ENCODE measurements at places on chromosomes 2 and 18.

DNA sequence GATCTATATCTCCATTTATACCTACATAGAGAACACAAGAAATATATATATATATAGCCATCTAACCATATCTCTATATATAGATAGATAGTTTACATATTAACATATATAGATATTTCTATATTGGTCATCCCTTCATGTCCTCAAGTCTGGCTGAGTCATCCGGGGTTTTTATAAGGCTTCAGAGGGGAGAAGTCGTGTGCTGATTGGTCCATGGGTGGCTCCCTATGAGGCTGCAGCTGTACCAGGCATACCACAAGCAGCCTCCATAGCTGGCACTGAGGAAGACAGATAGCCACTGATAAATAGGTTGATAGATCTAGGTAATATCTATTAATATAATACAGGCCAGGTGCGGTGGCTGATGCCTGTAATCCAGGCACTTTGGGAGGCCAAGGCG is 618.3 kb upstream of the SETBP1 start:
- no peak for DNase-seq

DNA sequence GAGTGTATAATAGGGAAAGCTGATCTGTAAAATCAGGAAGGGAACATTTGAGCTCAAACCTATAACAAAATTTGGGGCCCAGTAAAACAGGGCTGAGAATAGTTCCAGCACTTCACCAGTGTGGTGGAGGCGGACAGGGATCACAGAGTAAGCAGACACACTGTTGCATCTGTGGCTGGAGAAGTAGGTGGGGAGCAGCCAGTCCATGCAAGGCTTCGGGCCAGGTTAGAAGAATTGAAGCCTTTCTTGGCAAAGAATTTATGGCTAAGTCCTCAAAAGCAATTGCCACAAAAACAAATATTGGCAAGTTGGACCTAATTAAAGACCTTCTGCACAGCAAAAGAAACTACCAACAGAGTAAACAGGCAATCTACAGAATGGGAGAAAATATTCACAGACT is 93.8 kb upstream of the ZBTB14 start:
- no peak for DNase-seq

DNA sequence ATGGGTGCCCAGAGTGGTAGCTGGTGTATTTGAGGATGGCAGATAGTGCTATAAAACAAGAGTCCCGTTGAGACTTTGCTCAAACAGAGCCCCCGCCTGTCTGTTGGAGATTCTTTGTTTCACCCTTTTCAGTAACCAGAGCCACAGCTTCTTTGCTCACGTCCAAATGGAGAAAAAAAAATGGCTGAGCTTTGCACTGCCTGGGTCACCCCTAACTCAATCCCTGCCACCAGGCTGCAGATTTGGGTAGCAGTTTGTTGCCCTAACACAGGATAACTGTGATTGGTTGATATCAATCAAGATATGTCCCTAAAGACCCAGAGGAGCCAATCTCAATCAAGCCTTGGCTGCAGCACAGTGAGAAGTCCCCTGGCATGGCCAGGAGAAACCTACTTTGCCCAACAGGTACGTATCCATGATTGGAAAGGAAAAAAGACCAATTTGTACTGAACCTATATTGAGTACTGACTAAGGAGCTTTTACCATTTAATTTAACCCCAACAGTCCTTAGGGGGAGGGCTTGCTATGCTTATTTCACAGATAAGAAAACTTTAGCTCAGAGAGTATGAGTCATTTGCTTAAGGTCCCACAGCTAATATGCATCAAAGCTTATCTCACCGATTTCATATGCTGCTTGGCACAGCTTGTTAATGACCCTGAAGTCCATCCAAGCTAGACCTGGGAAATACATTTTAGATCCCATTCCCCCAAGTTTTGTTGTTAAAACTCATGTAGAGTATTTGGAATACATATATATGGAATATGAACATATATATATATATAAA is 72.0 kb upstream of the SH3BP4 start:
- no peak for DNase-seq

DNA sequence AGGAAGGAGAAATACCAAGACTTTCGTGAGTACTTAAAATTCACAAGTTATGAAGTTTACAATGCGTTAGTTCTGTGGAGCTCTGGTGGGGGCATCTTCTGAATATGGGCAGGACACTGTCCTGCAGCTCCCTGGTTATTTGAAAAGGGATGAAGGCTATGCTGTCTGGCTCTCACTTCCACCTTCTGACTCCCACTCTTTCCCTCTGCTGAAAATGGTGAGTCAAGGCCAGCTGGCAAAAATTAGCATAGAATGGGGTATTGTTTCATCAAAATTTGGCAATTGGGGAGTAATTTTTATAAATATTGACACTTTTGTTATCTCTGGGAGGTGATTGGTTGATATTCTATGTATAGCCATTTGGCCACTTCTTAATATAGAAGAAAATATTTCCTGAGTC is 177.4 kb downstream of the PARD3B start:
- DNase-seq, result no peak

DNA sequence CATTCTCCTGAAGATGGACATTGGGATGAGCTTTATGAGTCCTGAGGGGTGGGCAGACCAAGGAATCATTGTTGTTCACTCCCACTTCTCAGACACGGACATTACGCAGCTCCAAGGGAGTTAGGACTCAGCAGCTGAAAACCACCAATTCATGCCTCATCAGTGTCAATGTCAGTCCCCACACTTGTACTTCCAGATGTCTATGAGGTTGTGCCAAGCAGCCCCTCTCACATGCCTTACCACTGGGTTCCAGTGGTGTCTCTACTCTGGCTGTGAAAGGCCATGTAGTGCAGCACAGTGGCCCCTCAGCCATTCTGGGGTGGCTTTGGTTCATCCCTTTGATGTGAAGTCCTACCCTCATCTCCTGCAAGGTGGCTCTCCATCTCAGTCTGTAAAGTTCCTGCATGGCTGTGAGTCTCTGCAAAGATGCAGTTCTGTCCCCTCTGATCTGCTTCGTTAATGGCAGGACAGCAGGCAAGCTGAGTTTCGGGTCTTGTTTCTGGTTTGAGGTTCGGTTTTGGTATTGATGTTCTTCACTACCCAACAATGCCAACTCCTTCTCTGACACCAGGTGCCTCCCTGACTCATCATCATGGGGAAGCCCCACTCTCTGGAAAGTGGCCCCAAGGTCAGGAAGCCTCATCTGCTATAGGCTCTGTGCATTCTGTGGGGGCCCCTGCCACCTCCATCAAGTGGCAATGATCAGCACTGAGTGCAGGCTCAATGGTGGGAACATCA is 14.0 kb upstream of the COL6A3 start:
- DNase-seq, result peak; percentile 85

GRCh38 chr18:63708650-63709049 is 5.9 kb downstream of the SERPINB11 start:
- DNase-seq, result no peak

- DNase-seq, result no peak
Measured at GRCh38 chr2:66781804-66782203, 346.9 kb downstream of the MEIS1 start.

GRCh38 chr2:232528746-232529460 is 2.9 kb downstream of the CHRND start:
- DNase-seq, result no peak

DNA sequence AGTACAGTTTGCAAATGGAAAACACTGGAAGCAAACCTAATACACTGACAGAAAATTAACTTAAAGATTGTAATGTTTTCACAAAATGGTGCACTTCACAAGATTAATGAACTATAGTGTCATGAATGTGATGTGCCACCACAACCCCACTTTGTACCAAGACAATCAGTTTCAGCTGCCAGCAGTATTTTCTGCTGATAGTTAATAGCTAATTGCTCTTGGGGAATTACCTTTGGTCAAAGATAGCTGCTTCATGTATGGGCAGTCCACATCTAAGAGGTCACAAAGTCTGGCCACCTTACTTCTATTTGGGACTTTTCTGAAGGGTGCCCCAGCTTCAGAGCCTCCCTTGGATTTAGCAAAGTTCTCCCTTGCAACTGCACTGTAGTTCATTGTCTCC is 254.0 kb downstream of the CALCRL start:
- no peak for DNase-seq

GRCh38 chr2:72958542-72959385 is 41.4 kb downstream of the EMX1 start:
- DNase-seq, result no peak

- DNase-seq, result no peak
Measured at GRCh38 chr18:59386909-59387686, 28.0 kb upstream of the LMAN1 start.

DNA sequence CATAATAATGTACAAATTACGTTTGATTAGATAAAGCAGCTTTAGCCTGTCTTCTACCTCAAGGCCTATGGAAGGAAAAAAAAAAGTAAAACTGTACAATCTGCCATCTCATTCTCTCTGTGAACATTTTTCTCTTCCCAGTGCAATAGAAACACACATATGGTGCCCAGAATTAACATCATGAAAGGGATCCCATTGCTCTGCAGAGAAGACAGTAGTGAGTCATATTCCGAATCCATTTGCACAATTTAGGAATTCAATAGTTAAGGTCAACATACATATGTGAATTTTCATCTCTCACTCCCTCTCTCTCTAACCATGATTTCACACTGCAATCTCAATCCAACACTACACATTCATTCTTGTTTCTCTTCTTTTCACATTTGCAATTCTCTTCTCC is 640.9 kb upstream of the SOX11 start:
- DNase-seq, result no peak

DNA sequence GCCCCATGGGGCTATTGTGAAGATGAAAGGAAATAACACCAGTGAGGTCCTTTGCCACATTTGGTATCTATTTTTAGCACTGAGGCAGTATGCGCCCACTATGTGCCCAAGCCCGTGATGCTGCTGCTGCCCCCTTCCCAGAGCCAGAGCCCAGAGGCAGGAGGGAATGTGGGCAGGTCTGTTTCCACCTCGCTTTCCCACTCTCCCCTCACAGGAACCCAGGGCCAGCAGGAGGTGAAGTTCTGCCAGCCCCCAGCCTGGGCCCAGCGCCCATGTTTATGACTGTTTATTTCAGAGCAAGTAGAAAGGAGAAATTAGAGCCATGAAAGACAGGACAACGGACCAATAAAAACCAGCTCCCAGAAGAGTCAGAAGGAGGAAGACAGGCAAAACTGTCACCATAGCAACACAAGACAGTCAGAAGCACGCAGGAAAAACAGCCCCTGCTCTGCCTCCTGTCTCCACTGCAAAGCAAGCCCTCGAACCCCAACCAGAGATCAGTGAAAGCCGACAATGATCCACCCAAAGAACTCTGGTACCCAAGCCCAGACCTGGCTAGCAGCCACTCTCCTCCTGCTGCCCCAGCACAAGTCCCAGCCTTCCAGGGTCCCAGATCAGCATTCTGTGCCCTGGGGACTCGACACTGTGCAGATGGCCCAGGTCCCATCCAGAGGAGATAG is 1.4 kb downstream of the CYRIA start:
- no peak for DNase-seq

DNA sequence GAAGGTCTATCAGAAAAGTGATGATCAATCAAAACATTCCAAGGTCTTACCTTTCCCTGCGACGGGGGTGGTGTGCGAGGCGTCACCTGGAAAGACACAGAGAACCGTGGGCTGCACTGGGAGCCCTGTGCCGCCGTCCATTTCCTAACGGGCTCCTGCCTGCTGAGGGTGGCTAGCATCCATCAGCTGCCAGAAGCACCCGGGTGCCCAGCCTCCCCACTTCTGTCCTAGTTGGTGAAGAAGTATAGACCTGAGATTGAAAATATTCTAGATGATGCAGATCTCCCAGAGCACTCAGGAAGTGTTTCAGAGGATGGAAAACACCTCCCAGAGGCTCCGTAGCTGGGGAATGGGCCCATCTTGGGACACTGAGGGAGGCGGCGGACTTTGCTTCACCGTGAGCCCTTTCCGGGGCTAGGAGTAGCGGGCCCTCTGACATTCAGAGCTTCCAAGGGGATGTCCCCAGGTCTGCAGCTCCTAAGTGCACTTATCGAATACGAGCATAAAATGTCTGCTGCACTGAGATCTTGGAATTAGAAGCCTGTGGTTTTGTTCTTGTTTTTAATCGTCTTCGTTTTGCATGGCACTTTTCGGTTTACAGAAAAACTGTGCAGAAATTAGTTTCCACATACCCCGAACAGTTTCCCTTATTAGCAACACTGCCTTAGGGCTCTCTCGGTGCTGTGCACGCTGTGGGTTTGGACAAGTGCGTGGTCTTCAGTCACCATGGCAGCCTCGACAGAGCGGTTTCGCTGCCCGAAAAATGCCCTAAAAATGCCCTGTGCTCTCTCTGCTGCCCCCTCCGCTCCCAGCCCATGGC is 143.5 kb downstream of the MBP start:
- no peak for DNase-seq

- no peak for DNase-seq
Measured at GRCh38 chr18:3193331-3193730, 26.4 kb downstream of the MYOM1 start.

- DNase-seq, result no peak
Measured at GRCh38 chr2:43218155-43218701, 8.2 kb downstream of the ZFP36L2 start.

GRCh38 chr2:142716463-142717242 is 160.8 kb upstream of the KYNU start:
- no peak for DNase-seq

DNA sequence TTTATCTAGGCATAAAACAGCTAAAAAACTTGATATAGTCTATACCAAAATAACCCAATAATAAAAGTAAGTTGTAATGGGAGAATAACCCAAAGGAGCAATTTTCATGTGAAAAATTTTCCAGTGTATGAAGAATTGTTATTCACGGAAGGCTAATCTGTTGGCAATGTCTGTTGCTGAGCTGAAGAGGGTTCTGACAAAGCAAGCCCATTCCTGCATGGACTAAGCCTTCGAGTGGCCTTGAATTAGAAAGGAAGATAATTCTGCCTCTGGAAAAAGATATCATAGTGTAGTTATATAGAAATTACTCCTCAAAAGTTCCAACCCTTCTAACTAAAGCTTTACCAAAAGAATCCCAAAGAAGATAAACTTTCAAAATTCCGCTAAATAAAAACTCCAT is 101.5 kb downstream of the MAP2 start:
- no peak for DNase-seq

- no peak for DNase-seq
Measured at GRCh38 chr2:190976521-190976920, 37.5 kb downstream of the STAT1 start.

DNA sequence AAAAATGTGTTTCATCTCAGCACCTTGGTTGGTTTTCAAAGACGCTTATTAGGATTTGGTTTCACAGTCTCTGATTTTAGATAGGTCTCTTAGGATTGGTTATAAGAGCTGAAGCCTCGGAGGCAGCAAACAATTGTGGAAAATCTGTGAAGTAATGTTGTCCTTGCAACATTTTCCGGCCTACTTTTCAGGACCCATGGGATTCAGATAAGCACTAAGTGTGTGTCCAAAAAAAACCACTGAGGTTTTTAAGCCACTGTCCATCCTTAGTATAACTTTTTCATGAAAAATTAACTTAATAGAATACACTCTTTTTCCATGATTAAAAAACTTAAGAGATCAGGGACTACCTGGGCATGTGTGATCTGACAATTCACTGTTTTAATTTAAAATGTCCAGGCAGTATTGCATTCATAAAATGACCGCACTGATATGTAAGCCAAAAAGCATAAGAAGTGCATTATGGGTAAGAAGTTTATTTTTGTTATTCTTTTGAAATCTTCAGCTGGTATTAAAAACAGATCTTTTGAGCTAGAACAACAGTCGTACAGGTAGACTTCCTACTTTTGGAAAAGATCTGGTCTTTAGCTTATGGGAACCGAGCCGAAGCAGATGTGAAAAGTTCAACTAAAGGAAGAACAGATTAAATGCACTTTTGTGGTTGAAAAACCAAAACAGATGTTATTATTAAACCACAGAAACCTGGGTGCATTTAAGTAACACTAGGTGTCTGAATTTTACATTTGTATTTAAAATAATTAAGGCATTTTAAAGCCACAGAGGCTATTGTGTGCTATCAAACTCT is 479.4 kb upstream of the ZEB2 start:
- no peak for DNase-seq

All from activated naive CD4-positive, alpha-beta T cell treated with Interleukin-2 at 50 U/mL for 16 hours (primary cell).